Sigmoid colon (tissue), 7 donors: ENCODE measurements at places on chromosomes 12 and 14. TPM values are rescaled to one million over a fixed set of nuclear protein-coding genes. Genes with fewer than 3 reads are reported as not detected.

DNA sequence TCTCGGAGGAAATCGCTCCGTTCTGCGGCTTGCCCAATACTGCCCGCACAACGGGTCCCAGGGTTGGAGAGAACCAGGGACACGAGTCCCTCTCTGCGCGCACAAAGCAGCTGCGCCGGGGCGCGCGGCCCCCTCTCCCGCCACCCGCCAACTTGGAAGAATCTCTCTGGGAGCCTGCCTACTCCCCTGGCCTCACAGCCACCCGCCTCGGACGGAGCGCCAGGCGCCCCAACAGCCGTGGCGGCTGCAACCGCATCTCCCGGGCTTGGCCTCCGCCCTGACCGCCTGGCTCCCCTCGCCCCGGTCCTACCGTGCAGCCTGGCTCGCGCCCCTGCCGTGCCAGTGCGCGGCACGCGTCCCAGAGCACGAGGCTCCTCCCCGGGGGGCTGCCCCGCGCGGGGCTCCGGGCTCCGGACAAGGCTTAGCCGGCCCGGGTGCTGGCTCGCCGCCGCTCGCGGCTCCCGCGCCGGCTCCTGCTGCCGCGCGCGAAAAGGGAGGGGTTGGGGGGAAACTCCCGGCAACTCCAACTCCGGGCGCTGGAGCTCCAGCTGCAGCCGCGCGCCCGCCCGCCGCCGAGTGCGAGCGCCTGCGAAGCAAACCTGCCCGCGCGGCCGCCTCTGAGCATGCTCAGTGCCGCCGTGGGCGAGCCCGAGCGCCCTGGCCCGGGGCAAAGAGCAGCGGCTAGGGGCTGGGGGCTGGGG is at the start of gene STXBP6:
Gene STXBP6, minus strand, starts transcription at position 580 of the 701 bp plus-strand sequence. CDS start 75,329 bp downstream, outside the sequence.
- peak within 1 kb of the TSS; percentile 73 for H3K4me3 ChIP-seq
- no peaks in the 10 kb centered on the region for H3K27me3 ChIP-seq
- no peaks in the 10 kb centered on the region for H3K4me1 ChIP-seq
- DNase-seq, result peak; percentile 89

The TPH2 gene
- not detected for polyA plus RNA-seq

The PALS1 gene
- 19.8 TPM for polyA plus RNA-seq

- H3K27me3 ChIP-seq, result no peaks in the 10 kb centered on the region
- no peak overlapping the region for H3K4me3 ChIP-seq
- no peak overlapping the region for H3K27ac ChIP-seq
- H3K4me1 ChIP-seq, result no peaks in the 10 kb centered on the region
- peaks cover 42% of the 10 kb centered on the region for H3K36me3 ChIP-seq
Observed at GRCh38 chr14:75095690-75096089, 26.2 kb downstream of the ZC2HC1C start.
